ENCODE measurements at places on chromosomes 12 and 14.

DNA sequence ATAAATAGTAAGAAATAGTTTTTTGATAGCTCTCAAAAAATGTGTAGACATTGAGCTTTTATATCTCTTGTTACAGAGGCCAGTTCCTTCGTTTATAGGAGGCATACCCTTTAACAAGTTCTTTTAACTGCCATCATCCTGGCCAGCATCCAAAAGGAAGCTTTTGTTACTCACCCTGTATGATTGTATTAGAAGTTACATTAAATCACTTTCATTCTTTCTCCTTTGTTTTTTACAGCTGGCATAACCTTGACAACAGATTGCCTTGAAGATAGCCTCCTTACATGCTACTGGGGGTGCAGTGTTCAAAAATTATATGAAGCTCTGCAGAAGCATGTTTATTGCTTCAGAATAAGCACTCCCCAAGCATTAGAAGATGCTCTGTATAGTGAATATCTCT lies 20.1 kb downstream of the CGRRF1 start:
- DNase-seq = no peak

DNA sequence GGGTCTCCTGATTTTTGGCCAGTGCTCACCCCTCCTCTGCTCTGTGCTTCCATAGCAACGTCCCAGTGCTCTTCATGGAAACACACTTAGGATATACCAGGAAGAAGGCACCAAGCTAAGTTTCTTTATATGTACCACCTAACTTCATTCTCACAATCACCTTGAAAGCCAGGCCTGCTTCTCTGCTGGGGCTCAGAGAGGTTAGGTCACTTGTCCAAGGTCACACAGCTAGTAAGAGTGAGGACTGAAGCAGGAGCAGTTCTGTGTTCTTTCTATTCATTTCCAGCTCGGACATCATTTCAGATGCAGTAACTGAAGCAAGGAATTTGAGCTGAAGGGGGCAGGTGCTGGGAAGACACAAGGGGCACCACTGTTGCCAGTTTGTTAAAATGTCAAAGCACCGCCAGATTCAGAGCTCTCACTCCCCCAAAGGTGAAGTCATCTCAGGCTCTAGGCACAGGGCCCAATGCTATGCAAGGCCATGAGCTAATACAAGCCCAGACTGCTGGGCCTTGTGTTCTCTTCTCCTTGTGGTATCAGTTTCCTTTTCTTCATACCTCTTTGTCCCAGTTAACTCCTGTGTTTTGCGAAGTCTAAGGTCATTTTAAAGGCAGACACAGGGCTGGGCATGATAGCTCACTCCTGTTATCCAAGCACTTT lies 19.7 kb upstream of the YY1 start:
- no peak for DNase-seq

- no peak for DNase-seq
These were observed 4.5 kb upstream of the AKAP6 start for GRCh38 chr14:32324601-32325000.

- no peak for DNase-seq
These were observed 10.0 kb upstream of the KRT82 start for GRCh38 chr12:52415870-52416750.

GRCh38 chr12:65997056-65997455 lies 133.5 kb downstream of the LLPH start:
- no peak for DNase-seq

- no peak for DNase-seq
These were observed 47.6 kb downstream of the MYBPC1 start for GRCh38 chr12:101642115-101643067.

DNA sequence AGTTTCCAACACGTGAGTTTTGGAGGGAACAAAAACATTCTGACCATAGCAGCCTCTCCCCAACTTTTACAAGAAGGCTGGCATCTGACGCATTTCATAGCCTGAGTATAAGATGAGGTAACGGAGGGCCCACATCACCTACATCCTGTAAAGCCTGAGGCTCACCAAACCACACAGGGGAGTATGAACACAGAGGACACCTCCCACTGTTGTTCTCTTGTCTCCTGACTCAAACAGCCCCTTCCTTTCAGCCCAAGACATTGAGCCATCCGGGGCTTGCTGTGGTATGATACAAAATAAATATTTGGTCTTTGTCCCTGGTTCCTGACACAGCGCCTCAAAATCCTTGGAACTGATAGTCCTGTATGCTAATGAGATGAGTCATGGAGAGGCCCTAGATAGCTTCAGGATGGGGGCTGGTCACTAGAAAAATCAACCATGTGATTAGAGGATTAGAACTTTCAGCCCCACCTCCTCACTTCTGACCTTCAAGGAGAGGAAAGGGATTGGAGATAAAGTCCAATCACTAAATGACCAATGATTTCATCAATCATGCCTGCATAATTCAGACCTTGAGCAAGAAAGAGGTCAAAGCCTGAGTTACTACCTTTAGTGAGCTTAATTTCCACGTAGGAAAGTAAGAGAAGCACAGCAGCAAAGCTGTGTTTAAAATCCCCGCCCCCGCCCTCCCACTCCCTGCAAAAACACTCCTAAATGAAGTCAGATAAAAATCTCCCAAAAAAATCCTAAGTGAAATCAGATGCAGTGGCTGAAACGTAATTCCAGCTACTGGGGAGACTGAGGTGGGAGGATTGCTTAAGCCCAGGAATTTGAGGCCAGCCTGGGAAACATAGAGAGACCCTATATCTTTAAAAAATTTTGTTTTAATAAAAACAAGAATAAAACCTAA lies 236.4 kb downstream of the PCNX1 start:
- no peak for DNase-seq

DNA sequence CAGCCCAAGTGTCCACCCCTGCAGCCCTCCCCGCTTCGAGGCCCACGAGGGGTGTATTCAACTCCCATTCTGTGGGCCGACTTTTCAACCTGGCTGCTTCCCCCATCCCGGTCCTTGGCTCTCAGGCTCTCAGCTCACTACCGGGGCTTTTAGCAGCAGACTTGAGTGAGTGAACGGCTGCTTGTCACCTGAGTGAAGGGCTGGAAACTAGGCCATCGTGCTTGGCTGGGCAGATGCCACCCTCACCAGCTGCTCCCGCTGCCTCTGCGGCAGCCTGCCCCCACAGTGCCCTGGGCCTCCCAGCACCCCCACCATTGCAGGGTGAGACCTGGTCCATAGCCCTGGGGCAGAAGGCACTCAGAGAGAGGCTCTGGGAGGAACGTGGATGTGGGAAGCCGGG lies 59.9 kb downstream of the SLC6A12 start:
- no peak for DNase-seq

DNA sequence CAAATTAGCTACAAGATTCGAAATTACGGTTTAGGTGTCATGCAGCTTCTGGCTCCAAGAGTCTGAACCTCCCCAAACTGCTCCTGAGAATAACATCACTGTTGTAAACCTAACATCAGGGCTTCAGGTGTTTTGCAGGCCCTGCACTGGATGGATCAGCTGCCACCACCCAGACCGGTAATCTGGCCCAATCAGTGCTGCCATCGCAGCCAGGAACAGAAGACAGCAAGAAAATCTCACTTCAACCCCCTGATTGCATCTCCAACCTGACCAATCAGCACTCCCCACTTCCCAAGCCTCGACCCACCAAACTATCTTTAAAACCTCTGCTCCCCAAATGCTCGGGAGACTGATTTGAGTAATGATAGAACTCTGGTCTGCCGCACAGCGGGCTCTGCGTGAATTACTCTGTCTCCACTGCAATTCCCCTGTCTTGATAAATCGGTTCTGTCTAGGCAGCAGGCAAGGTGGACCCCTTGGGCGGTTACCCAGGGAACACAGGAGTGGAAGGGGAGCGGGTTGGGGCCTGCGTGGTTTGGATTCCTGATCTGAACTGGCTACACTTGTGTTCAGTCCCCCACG lies 268.5 kb upstream of the SFSWAP start:
- no peak for DNase-seq

DNA sequence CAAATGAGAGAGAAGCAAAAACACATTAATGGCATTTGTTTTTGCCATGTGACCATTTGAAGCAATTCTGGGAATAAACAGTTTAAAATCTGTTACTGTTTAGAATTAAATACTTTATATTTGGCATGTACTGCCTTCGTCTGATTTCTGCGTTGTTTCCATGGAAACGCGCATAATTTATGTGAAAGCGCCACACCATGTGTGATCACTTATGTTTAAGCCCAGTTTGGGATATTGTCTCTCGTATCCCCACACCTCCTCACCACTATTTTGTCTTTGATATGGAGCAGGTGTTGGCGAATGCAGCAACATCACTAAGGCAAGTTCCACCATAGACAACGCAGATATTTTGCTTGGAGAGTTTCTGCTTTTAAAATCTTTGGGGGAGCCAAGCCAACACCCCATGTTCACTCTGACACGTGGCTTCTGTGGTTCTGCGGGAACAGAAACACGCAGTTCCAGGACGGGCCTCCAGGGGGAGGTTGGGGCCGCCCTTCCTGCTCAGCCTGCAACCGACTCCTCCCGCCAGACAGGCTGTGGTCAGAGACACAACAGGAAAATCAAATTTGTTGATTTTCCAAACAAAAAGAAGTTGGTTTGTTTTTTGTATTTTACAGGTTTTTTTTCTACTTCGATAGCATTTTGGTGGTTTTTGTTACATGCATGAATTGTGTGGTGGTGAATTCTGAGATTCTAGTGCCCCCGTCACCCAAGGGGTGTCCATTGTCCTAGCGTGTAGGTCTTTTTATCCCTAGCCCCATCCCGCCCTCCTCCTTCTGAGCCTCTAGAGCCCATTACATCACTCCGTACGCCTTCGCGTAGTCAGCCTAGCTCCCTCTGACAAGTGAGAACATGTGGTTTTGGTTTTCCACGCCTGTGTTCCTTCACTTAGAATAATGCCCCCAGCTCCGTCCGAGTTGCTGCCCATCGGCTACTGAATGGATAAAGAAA lies 101.9 kb upstream of the SFSWAP start:
- peak; percentile 29 for DNase-seq

DNA sequence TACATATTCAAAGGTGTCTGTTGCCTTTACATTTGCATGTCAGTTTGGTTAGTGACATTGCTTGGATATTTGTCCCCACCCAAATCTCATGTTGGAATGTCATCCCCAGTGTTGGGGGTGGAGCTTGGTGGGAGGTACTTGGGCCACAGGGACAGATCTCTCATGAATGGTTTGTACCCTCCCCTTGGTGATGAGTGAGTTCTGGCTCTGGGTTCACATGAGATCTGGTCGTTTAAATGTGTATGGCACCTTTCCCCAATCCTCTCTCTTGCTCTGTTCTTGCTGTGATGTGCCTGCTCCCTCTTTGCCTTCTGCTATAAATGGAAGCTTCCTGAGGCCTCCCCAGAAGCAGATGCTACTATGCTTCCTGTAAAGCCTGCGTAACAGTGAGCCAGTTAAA lies 207.9 kb upstream of the DIO3 start:
- DNase-seq = no peak

- DNase-seq = no peak
These were observed 61.8 kb downstream of the TESC start for GRCh38 chr12:117037289-117038022.

GRCh38 chr12:64825143-64826021 lies 935 bp downstream of the TBC1D30 start:
- DNase-seq = no peak

- no peak for DNase-seq
These were observed 117.7 kb downstream of the ADCK1 start for GRCh38 chr14:77917491-77918201.

- DNase-seq = peak; percentile 53
These were observed 619 bp downstream of the ERC1 start for GRCh38 chr12:991350-992333.
